ENCODE measurements at places on chromosomes 7 and 10.
A peak's percentile ranks its signal among the peaks of the same experiment; 100 is the strongest.

DNA sequence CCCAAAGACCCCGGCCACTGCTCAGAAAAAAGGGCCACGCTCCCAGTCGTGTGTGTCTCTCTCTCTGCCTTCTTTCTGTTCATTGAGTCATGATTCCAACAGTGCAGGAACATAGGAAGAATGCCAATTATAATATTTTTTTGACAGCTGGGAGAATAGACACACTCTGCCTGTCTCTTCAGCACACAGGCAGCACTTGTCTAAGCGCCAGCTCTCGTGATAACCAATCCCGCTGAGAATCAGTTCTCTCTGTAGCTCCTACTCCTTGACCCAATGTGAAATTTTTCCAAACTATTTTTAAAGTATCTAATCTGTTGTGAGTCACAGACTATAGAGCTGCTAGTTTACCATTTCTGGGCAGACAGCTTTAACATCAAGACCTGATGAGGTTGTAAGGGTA lies 145.7 kb upstream of the RHEB start:
- no peak for DNase-seq

DNA sequence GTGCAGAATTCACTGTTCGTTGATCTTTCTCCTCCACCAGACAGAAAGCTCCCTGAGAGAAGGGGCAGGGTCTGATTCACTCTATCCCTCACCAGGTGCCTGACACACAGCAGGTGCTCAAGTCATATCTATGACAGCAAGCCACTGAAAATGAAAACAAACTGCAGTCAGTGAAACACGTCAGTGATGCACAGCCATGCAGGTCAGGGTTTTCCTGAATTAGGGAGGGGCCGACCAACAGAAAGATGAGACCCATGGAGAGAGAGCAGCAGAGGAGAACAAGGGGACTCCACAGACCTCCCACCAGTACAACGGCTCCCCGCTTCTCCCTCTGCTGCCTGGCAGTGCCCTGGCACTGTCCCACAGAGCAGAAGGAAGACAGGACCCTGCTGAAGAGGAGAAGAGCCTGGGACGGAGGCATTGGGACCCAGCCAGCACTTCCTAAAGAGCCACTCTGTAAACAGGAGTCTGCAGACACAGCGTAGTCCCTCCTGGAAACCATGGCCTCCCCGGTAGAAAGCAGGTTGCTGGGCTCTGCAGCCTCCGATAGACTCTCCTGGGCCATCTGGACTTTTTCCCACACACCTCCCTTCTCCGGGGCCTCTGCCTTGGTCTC lies 50.3 kb downstream of the FAM53B start:
- DNase-seq, result no peak

DNA sequence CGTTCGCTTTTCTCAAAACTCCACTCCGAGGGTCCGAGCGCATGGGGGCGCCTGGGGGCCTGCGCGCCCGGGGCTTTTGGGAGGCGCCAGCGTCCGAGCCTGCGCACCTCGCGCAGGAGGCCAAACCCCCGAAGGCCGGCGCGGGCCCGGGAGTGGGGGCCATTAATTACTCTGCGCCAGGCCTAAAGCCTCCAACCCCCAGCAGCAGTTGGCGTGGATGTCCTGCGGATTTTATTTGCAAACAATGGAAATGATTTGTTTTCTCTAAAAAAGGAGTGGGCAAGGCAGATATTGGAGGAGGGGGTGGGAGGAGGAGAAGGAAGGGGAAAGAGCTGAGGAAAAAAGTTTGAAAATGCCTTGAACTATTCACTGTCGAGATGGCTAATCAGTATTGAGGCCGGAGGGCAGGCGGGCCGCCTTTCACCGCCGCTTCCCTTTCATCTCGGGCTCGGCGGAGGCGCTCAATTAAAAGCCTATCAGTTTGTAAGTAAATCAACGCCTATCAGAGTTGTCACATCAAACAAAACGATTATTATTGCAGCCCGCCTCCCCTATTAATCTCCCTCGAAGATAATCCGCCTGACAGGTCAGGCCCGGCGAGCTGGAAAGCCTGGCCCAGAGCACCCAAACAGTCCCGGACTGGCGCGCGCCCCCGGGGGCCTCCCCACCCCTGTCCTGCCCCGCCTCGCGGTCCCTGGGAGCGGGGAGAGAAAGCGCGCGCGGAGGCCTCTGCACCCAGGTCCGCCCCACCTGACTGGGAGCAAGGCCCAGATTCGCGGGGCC lies 3.4 kb upstream of the ZNF503 start:
- no peak for DNase-seq

GRCh38 chr10:12444981-12445700 lies 95.8 kb downstream of the CAMK1D start:
- no peak for DNase-seq

GRCh38 chr10:122774231-122774630 lies 71.4 kb downstream of the CUZD1 start:
- no peak for DNase-seq

DNA sequence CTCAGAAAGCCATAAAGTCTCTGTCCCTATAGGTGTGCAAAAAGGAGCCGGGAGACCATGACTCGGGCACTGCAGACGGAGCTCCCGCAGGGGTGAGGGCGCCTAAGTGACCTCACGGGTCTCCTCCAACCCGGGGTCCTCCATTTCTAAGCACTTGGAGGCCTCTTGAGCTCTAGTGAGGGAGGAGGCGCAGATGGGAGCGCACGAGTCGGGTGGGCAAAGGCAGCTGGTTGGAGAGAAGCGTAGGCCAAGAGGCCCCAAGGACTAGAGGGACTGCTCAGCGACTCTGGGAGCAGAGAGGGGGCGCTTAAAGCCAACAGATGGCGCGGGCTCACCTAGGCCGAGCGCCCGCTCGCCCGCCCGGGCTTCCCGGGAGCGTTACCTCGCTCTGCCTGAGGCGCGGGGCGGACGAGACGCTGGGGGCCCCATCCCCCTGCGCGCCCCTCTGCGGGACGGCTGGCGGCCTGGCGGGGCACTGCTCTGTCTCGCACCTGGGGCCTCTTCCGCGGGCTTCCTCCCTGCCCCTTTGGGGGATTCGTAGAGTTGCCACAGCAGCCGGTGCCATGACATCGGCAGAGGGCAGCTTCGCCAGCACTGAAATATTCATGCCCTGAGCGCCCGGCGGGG lies 523 bp upstream of the CDH23 start:
- peak; percentile 27 for DNase-seq

DNA sequence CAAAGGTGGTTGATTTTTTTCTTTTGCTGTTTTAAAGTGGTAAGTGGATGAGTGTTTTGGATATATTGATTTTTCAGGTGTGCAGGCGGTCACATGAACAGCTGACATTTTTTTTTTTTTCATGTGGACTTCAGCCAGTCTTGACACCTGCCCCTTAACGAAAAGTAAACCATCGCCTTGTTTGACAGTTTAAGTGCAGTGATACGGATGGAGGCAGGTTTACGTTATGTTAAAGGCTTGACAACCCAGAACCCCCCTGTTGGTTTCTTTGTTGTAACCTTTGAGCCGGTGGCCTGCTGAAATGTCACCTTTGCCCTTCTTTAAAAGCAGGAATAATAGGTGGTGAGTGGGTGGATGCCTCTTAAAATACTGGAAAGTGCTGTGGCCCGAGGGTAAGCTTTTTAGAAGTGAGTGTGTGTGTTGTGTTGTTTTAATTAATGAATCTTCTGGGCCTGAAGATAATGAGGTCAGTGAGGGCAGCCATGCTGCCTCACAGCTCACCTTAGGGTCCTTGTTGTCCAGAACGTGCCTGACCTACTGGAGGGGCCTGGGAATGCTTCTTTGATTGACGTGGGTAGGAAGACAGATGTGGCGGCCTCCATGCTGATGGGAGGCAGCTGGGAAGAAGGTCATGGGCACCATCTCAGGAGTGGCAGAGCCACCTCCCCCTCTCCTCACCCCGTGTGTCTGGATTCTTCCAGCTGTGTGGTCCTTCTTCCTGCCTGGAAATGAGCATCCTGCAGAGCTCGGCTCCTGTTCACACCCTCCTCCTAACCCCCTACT lies 69.8 kb downstream of the TCF7L2 start:
- no peak for DNase-seq

DNA sequence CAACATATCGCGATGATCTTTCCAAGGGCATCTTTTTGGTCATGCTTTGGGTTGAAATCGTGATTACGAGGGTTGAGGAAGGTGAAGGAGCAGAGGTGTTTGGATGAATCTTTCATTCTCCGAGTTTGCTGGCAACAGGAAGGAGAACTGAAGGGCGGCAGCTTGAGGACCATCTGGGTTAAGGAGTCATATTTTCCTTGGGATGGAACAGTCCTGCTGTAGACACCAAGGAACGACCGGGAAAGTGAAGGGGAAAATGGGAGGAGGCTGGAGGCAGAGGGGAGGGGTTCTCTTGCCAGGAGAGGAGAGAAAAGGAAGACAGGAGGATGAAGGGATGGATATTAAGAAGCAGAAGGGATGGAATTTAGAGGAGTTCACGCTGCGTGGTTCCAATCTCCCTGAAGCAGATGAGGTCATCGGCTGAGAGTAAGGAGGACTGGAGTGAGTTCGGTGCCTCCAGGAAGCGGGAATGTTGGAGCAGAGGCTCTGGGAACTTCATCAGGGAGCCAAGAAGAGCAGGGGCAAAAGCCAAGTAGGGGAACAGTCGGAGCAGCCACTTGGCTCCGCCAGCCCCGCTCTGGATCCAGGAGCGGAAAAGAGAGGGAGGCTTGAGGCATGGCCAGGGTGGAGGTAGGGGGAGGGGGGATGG lies 116.6 kb upstream of the GALNT17 start:
- no peak for DNase-seq

GRCh38 chr10:97889461-97890265 lies 40.0 kb downstream of the GOLGA7B start:
- DNase-seq, result no peak

DNA sequence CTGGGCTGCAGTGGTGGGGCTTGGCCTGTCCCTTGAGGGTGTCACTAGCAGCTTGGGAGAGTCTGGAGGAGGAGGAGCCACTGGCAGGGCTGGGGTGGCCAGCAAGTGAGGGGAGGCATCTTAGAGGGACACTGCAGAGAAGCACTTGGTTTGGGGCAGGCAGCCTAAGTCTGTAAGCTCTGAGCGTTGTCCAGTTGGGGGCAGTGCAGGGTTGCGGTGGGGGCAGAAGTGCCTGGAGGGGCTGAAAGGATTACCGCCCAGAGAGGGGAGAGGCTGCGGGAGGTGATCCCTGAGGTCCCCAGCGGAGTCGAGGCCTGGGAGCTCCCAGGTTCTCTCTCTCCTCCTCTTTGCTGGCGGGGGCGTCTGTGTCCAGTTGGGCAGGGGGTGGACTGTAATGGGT lies 7.4 kb downstream of the ADCYAP1R1 start:
- no peak for DNase-seq

DNA sequence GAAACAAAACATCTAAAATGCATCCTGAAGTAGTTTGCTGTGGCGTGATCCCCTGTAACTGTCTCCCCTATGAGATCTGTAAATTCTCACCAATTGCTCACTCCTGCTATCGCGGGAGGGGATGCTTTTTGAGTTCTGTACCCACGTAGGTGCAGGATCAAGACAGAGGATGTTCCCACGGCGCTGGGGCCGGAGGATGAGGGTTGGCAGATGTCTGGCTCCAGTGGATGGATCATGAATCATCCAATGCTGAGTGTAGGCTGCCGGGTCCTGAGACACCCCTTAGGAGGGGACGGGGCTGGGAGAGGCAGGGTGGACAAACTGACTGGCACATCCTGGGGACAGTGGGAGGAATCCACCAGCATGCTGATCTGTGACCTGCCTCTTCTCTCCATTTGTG lies 224.4 kb downstream of the USP6NL start:
- no peak for DNase-seq

GRCh38 chr7:141043616-141044015 lies 28.9 kb upstream of the MRPS33 start:
- DNase-seq, result no peak

GRCh38 chr10:34811968-34812514 lies 3.1 kb downstream of the PARD3 start:
- DNase-seq, result no peak

GRCh38 chr10:133357285-133358161 lies at the start of gene FUOM:
TSS of gene FUOM (minus strand) at chr10:133358019. CDS start at chr10:133358007, 12 bp downstream.
- peak; percentile 75 for DNase-seq

GRCh38 chr7:143351574-143351973 lies 10.9 kb downstream of the FAM131B start:
- DNase-seq, result no peak

DNA sequence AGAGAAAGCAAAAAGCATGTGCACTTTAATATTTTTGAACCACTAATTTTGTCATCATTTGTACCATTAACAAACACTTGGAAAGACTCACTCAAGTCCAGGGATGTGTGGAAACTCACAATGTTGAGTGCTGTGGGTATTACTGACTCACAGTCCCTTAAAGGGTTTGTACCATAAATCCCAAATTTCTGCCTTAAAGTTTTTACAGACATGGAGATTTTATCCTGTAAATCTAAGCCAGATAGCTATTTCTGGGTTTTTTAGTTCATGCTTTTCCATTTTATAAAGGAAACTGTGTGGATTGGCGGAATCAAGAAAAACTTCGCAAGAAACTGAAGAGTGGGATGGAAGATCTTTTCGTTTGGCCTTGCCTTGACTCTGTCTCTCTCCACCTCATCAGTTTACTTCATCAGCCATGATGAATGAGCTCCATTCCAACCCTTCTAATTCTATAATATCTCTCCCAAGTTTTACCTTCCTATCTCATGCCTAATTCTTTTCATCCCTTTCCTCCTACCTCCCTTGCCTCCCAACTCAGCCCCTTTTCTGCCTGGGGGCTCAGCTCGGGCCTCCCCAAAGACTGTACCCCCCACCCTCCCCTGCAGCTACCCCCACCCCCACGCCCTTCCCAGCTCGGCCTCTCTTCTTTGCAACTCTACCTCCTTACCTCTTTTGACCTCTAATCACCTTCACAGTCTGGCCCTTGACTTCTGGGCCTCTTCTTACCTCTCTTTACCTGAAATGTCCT lies 218.5 kb upstream of the MKLN1 start:
- DNase-seq, result no peak

DNA sequence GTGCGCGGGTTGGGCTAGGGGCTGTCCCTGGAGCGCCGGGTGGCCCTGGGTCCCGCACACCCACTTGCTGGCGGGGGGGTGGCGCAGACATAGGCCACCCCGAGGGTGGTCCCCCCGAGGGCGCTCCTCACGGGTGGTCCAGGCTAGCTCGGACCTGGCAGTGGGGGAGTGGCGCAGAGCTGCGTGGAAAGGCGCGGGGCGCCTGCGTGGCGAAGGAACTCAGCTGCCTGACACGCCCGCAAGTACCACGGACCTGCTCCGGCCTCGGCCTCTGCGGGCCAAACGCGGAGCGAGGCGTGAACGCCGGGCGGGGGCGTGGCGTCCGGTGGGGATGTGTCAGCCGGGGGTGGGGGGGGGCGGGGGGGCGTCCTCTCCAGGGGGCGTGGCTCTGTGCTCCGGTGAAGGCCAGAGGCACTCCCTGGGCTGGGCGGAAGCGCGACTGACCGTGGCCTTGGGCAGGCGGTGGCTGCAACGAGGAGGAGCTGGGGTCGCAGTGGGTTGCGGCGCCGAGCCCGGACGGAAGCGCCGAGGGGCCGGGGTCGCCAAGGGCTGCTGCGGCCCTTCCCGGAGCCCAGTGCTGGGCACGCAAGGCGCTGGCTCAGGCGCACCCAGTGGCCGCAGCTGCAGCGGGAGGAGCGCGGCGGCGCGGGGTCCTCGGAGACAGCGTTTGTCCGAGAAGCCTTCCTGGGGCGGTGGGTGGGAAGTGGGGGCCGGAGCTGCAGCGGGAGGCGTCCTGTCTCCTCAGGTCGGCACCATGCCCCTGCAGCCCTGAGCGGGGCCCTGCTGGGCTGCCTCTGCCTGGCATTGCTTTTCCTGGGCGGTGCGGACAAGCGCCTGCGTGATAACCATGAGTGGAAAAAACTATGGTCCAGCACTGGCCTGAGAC lies 58.9 kb upstream of the NUPR2 start:
- no peak for DNase-seq

All from activated CD8-positive, alpha-beta memory T cell treated with anti-CD3 and anti-CD28 coated beads for 48 hours (primary cell).